ENCODE measurements at places on chromosomes 16 and 17. TPM values are rescaled to one million over a fixed set of nuclear protein-coding genes. Genes with fewer than 3 reads are reported as not detected.

TBX6 gene
- 0.46 TPM for total RNA-seq

LRRC36 gene
- 0.54 TPM for total RNA-seq

FSCN2 gene
- 1.2 TPM for total RNA-seq

GRCh38 chr17:43741636-43742035 is 17.0 kb downstream of the SOST start:
- DNase-seq: no peak

GRCh38 chr17:73196500-73196899 is 3.6 kb downstream of the COG1 start:
- no peak for DNase-seq

FOXN1 gene
- total RNA-seq: not detected

DNA sequence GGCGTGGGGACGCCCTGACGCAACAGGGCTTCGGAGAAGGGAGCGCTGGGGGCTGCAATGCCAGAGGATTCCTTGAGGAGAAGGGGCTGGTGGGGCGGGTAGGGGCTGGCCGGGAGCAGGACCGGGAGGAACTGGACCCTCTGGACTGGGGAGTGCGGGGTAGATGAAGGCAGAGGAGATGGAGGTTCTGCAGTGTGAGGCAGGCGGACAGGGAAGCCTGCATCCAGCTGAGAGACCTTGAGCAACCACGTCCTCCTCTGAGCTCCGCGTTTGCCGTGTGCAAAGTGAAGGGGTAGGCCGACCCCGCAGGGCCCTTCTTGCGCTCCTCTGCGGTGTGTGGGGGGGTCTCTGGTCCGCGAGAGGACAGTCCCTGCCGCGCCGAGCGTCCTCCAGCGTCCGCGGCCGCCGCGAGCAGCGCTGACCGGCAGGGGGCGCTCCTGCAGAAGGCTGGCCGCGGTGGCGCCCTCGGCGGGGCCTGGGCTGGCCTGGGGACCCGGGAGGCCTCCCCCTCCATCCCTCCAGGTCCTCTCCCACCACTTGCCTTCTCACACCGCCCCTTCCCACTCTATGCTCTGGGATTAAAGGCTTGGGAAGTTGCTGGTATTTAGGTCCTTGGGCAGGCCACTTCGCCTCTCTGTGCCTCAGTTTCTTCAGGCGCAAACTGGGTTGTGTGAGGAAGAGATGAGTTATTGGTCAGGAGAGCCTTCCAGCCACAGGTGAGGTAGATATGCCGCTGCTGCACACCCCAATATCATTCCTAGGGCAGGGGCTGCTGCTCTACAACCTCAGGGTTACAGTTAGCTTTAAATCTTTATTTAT is 9.6 kb upstream of the WNT9B start:
- no peak for DNase-seq

CDH1 gene
- total RNA-seq: 65.8 TPM

GRCh38 chr17:74937064-74938051 is 1.7 kb downstream of the OTOP3 start:
- DNase-seq: no peak

SPECC1 gene
- total RNA-seq: 80.8 TPM

GRCh38 chr16:1424028-1424427 is 3.5 kb upstream of the UQCC4 start:
- no peak for DNase-seq

DNA sequence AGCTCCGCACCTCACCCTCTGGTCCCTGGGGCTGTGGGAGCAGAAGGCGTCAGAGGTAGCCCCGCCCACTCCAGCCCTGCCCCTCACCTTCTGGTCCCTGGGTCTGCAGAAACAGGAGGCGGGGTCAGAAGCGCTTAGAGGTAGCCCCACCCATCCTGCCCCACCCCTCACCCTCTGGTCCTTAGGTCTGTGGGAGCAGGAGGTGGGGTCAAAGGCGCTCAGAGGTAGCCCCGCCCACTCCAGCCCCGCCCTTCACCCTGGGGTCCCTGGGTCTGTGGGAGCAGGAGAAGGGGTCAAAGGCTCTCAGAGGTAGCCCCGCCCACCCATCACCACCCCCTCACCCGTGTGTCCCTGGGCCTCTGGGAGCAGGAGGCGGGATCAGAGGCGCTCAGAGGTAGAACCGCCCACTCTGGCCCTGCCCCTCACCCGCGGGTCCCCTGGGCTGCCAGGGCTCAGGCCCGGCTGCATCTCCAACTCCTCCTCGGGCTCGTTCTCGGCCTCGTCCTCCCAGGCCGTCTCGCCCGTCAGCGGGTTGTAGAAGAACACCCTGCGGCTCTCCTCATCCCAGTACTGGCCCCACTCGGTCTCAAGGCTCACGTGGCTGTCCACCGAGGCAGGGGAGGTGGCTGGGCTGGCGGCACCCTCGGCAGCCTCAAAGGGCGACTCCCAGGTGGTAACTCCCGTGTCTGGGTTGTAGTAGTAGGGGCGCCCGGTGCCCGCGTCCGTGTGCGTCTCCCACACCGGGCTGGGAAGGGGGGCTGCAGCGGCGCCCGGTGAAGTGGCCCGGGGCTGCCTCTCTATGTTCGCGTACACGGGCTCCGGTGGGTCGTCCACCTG is 27.2 kb downstream of the ARHGAP27 start:
- no peak for DNase-seq

DNA sequence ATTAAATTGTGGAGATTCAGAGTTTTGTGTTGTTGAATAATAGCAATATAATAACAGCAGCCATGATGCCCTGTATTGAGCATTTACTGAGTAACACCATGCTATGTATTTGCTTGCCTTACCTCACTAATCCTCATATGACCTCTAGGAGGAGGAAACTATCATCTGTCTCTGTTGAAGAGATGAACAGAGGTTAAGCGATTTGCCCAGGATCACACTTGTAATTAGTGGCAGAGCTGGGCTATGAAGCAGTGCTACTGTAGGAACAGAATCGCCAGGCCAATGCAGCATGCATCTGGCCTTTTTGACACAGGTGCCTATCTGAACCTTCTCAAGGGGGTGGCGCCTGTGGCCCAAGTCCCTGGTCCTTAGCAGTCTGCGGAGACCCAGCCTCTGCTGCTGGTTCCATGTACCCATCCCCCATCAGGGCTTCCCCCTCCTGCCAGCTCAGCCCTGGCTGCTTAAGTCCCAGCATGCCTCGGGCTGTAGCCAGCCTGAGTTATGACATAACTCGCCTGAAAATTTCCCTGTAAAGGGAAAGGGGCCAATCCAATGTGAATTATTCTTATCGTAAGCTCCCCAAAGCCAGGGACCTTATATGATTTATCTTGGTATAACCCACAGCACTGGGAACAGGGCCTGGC is 50.4 kb upstream of the HS3ST2 start:
- no peak for DNase-seq

DNA sequence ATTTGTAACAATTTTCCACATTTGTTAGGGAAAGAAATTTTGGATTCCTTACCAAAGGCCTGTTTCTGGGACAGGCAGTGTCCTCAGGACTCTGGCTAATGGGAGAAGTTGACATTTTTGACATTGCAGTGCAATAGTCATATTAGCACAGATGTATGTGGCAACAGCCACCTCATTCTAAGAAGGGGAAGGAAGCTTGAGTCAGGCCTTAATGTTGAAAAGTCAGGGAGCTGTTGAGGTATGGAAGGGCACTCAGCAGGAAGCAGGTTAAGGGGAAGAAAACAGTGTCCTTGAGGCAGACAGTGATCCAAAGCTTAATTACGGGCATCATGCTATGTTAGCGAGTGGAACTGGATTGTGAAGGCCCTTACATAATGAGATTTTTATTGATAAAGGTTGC is 20.9 kb downstream of the AKTIP start:
- no peak for DNase-seq

DNA sequence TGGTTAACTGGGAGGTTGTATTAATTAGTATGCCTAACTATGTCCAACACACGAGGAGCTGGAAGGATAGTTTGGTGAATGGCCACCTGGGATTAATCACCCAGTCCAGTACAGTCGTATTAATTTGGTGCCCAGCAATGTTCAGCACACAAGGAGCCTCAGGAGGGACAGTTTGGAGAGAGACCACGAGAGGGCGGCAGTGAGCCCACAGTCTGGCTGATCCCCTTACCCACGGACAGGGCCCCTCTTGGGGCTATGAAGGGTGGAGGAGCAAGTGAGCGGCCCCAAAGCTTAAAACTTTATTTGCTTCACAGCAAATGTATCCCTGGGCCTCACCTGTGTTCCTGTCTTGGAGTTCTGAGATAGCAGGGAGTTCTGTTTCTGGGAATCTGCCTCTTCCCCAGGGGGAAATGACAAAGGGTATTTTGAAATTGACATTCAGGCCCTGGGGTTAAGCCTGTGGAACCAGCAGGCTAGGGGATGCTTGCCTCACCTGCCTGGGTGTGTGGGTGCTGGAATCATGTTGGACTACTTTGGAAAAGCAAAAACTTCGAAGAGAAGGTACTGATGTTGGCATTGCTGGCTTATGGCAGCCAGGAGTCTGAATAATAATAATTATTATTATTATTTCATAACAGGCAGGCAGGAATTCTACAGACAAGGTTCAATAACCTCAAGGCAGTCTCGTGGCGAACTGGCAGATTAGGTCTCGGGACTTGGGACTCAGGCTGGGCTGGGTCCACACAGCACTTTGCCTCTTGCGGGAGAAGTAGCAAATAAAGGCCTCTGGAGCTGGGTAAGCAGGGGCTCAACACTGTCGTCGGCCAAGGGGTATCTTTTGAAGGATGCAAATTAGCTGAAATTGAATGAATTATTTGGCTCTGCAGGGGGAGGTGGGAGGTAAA is 227.6 kb upstream of the ASIC2 start:
- DNase-seq: peak; percentile 10

- no peak for DNase-seq
These were observed 423.6 kb upstream of the CDH11 start for GRCh38 chr16:65545413-65545956.

SPG7 gene
- 118 TPM for total RNA-seq

DNA sequence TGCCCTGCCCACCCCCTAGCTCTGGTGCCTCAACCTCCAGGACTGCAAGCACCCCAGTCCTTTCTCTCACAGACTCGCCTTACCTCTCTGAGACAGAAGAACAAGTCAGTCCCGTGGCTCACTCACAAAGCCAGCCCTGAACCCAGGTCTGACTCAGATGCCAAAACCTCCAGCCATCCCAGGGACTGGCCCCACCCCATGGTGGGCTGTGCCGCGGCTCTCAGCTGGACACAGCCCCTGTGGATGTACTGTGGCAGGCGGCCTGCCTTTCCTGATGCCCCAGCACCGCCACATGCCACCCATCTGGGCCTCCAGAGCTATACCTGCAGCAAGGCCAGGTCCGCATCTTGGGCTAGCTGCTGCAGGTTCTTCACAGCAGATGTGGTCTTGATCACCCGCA is 19.8 kb downstream of the MPG start:
- no peak for DNase-seq

DNA sequence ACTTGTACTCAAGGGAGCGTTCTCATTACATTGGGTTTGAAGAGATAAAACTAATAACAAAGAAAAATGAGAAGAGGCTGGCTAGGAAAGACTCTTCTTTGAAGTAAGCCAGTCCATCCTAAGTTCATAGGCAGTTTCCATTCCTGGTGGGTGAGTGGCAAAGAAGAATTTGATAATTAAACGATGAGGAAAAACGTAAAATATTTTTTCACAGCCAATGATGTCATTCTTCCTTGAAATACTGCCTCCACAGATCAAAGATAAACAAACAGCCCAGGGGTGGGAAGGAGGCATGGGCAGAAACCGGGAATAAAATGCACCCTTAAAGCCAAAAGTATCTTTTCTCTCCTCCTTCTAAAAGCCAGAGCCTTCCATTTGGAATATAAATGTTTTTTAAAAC is 346.6 kb downstream of the PMP22 start:
- DNase-seq: no peak

PRDM7 gene
- total RNA-seq: not detected

DNA sequence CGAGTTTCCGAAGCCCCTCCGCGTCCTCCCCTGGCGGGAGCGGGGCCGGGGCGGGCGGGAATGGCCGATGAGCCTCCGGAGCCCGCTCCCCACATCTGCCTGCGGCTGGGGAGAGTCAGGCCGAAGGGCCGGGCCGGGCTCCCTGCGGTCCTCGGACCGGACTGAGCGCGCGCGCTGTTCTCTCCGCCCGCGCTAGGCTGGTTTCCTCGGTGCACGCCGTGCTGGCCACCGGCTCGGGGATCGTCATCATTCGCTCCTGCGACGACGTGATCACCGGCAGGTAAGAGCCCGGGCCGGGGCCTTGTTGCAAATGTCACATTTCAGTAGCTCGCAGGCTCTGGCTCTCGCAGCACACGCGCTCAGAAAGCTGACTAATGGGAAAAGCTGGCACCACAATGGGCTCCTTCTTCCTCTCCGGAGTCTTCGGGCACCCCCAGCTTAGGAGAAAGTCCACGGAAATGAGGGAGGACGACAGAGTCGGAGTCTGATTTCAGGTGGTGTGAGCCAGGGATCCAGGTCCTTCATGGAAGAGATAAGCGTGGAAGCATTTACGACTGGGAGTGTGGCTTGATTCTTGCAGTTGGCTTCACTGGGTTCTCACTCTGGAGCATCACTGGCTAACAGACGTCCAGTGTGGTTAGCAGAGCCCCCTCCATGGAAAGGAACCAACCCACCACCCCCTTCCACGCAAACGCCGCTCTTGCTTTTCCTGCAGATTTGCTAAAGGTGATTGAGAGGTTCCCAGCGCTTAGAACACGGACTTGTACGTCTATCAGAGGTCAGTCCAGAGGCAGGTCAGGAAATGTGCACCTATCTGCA is 715 bp downstream of the TLCD3A start:
- no peak for DNase-seq

All from Panc1 (cell line).